Kidney (tissue), 22 donors: ENCODE measurements at places on chromosomes 7 and 10. TPM values are rescaled to one million over a fixed set of nuclear protein-coding genes. Genes with fewer than 3 reads are reported as not detected.

- no peak for DNase-seq
Measured at GRCh38 chr7:52168085-52168484, 851.5 kb upstream of the COBL start.

- DNase-seq, result no peak
Measured at GRCh38 chr7:143407287-143408251, 1.1 kb downstream of the EPHA1 start.

DNA sequence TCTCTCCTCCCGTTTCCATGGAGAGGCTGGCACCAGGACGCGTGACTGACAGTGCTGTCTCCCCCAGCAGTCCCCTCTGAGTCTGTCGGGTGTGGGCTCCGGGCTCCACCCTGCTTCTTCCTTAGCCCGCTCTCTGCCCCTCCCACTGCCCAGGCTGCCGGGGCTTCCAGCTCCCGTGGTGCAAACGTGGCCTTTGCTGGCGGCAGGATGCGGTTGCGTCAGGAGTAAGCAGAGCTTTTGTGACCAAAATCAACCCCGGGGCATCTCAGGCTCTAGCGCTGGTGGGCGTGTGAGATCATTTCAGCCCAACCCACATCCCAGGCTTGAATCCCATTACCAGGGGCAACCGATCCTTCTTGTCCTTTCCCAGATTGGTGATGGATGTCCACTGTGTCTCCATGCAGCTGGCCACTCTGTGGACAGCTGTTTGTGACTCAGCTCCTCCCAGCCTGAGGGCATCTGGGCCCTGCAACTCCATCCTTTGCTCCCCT lies 28.2 kb downstream of the PTPRE start:
- no peak for DNase-seq

DNA sequence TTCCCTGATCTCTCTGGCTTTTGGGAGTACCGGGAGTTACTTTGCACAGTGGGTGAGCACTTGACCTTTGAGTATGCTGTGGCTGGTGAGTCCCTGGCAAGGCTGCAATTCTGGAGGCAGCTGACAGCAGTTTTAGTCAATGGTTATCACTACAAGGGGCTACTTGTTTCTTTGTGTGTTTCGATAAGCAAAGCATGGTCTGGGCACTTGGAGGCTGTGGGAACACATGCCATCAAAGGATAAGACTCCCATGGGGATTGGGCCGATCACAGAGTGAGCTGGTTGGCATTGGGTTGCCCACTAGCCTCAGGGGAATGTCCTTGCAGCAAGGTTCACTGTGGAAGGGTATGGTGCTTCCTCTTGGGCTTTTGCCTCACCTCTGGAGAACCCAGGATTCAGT lies 208.2 kb downstream of the SNX13 start:
- DNase-seq, result no peak

DNA sequence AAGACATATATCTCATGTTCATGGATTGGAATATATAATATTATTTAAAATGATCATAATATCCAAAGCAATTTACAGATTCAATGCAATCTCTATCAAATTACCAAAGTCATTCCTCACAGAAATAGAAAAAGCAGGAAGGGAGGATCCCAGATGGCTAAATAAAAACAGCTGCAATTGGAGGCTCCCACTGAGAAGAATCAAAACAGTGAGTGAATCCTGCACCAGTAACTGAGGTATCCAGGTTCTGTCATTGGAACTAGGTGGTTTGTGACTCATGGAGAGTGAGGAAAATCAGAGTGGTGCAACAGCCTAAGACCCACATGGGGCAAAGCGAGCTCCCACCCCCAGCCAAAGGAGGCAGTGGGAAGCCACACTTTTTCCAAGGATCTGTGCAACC lies 128.4 kb downstream of the MTERF1 start:
- no peak for DNase-seq

DNA sequence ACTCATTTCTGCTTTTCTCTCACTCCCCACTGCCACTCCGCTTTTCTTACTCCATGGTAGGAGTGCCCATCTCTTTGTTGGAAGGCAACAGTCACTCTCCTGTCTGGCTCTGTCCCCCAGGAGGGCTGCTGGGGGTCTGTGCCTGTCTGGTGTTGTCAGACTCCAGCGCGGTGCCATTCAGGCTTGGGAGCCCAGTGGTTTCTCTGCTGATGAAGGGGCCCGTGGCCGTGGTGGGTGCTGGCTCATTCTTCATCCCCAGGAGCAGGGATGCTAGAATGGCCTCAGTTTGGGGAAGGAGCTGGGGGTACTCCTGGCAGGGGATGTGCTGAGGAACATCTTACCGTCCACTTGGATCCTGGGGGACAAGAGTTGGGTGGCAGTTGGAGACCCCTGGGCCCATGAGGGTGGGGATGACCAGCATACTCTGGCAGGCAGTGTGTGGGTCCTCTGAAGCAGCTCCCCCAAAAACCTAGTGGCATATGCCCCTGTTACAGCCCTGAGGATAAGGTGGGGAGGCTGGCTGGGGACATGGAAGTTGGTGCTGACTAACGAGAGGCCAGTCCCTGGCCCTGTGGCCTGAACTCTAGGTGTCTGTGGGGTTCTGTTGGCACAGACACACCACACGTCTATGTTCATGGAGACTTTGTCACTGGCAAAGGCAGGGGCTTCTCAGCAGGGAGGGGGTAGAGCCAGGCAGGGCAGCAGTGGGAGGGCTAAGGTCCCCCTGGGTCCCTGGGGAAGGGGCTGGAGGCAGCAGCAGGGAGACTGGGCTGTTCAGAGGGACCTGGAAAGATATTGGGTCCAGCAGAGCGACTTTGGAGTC lies 102.8 kb upstream of the RET start:
- DNase-seq, result no peak

GRCh38 chr7:32941681-32942414 lies 15.4 kb upstream of the FKBP9 start:
- no peak for DNase-seq

DNA sequence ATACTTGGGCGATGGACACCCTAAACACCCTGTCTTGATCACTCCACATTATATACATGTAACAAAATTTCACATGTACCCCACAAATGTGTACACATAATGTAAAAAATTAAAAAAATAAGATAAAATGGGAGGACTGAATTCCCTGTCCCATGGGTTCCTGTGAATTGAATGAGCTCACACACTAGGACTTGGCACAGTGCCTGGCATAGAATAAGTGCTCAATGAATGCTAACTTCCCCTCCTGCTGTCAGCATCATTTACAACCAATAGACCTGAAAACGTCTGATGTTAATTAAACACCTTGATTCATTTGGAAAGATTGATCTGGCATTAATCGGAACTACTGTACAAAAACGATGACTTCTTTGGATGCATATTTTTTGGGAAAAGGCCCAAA lies 117.3 kb upstream of the ZNF438 start:
- DNase-seq, result no peak

DNA sequence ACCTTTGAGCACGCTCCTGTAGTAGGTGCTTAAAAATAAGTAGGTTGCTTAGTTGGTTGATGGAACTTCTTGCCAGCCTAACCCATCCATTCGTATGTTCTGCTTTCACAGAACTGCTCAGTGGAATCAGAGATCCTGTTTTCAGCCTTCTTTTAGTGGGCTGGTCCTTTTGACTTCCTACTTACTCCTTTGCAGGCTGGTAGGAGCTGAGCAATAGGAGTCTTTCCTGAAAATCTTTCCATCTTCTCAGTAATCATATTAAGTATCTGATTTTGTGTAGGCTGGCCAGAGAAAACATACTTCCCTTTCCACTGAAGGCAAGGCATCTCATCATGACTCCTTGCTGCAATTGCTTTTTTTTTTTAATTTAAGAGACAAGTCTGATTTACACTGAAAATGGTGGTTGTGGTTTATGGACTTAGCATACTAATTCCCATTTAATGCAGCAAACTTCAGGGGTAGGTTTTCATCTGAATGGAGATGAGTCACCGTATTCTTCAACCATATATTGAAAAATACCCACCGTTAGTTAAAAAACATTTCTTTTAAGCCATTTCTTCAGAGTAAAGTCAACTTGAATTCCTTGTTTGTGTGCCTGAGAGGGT lies 208.0 kb downstream of the ZNF365 start:
- DNase-seq, result no peak

DNA sequence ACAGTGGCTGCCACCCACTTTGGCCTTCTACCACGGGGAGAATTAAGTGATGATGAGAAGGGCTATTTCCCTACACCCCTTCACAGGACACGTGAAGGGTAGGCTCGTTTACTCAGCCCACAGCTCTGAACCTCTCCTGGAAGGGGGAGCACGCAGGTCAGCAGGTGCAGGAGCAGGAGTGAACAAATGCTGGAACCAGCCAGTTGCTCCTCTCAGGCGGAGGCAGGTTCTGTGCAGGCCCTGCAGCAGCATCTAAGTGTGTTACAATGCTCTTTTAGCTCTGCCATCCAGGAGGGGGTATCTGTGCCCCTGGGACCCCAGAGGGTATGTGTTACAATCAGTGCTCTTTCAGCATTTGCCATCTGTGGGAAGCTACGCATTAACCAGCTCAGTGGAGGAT lies 61.2 kb downstream of the AHR start:
- no peak for DNase-seq

DNA sequence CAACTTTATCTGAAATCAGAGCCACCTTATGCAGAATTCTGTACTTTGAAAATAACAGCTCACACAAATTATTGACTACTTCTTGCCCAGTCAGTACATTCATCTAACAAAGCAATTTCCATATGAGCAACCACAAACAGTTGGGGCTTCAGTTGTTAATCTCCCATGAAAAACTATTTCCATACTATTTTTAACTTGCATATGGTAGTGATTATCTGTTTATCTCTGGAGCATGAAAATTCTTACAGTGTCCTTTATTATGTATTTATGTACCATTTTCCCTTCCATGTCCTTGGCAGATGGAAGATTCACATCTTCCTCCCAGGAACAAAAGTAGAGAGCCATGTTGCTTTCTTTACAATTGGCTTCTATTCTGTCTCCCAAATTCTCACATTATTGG lies 285.7 kb downstream of the CRPPA start:
- DNase-seq, result no peak

- DNase-seq, result no peak
Measured at GRCh38 chr10:79132681-79133381, 64.1 kb downstream of the ZMIZ1 start.

GRCh38 chr10:125144206-125144605 lies 16.2 kb downstream of the CTBP2 start:
- no peak for DNase-seq

- peak; percentile 61 for DNase-seq
Measured at GRCh38 chr7:29878081-29878688, 71.9 kb downstream of the WIPF3 start.

DNA sequence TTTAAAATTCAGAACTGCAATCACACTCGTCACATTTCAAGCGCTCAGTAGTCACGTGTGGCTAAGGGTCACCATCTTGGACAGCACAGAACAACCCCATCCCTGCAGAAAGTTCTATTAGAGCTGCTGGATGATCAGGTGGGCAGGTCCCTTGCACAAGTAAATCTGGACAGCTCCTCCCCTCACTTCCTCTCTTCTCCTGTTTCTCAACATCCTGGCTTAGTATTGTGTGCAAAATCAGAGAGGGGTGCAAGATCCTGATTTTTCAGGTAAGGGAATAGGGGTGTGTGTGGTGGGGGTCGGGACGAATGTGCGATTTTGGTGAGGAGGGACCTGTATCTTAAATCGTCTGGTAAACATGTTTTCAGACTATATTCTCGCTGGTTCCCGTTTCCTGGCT lies at the start of gene GIMAP4:
Gene GIMAP4, plus strand, starts transcription at position 222 of the 400 bp plus-strand sequence. CDS start 2,512 bp downstream, outside the sequence.
- no peak for DNase-seq

The ACBD5 gene
- polyA plus RNA-seq, result 22.5 TPM

The PTN gene
- polyA plus RNA-seq, result 17.2 TPM

The EVX1 gene
- 0.62 TPM for polyA plus RNA-seq

The TEX36 gene
- not detected for polyA plus RNA-seq

The FGFBP3 gene
- polyA plus RNA-seq, result 1.3 TPM

The SPDYE9 gene
- polyA plus RNA-seq, result not detected

The CACUL1 gene
- 5.3 TPM for polyA plus RNA-seq
